Activated CD4-positive, alpha-beta T cell treated with anti-CD3 and anti-CD28 coated beads, Interleukin-2, amount 50 U/mL, for 4 hours (primary cell): ENCODE measurements at places on chromosomes 7 and 10.

DNA sequence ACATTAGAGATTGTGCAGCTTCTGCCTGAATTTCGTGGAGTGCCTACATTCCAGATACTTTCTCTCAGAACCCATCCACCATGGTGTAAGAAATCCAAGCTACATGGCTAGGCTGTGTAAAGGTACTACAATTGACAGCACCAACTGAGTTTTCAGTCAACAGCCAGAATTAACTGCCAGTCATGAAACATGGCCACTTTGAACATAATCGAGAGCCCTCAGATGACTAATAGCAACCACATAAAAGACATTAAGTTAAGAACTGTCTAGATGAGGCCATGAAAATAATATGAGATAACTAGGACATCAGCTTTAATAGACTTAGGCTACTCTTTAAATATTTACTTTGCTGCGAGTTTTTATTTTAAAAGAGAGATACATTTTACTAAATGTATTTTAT lies 1106.8 kb upstream of the LRRTM3 start:
- no peak for DNase-seq

- peak; percentile 60 for DNase-seq
Observed at GRCh38 chr7:150357270-150357669, 11.4 kb upstream of the REPIN1 start.

GRCh38 chr10:117680601-117681000 lies 138.1 kb downstream of the EMX2 start:
- no peak for DNase-seq

GRCh38 chr7:108613949-108614381 lies 44.3 kb downstream of the DNAJB9 start:
- no peak for DNase-seq

- DNase-seq: no peak
Observed at GRCh38 chr10:4196183-4196582, 411.2 kb upstream of the KLF6 start.

DNA sequence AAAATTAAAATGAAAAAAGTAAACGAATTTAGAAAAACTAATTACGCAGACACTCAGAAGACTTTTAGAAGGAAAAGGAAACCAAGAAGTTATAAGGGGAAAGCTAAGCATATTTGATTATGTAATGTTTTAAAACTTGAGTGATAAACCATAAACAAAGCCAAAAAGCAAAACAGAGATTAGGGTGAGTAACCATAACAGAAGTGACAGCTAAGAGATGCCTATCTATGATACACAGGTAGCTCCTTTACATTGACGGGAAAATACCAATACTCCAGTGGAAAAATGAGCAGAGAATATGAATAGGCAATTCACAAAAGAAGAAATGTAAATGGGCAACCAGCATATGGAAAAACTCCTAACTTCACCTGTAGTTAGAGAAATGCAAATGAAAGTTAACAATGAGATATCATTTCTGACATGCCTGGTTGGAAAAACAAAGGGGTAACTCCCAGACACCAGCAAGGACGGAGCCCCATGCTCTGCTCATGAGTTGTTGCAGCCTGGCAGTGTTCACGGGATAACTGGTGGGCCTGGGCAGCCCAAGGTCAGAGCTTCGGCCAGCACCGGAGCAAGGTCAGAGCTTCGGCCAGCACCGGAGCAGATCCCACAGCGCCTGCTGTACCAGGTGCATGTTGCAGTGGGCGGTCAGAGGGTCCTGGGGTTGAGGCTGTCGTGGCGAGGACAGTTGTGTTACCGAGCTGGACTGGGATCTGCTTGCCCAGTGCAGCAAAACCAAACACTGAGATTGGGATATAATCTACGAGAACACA lies 58.9 kb downstream of the ALOX5 start:
- no peak for DNase-seq

DNA sequence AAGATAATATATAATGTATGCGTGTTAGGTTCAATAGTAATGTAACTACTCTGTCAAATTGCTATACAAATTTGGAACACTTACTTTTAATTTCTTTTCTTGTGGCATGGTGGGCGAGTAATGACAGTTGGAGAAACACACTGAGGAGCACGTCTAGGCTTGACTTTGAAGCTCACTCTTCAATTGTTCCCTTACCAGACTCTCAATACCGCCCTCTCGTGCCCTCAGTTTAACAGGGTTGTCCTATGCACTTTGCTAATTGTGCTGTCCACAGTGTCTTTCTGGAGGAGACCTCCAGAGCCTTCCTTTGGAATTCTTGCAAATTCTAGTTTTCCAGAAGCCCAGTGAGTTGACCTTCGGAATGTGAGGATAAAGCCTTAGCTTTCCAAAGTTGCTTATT lies 107.2 kb upstream of the RELN start:
- DNase-seq: no peak
